Stimulated activated CD8-positive, alpha-beta memory T cell treated with anti-CD3 and anti-CD28 coated beads, Interleukin-15, amount 100 ng/mL, for 48 hours (primary cell): ENCODE measurements at places on chromosomes 7 and 10.
A peak's percentile ranks its signal among the peaks of the same experiment; 100 is the strongest.

GRCh38 chr10:6276356-6276755 is 73.6 kb downstream of the PFKFB3 start:
- no peak for DNase-seq

DNA sequence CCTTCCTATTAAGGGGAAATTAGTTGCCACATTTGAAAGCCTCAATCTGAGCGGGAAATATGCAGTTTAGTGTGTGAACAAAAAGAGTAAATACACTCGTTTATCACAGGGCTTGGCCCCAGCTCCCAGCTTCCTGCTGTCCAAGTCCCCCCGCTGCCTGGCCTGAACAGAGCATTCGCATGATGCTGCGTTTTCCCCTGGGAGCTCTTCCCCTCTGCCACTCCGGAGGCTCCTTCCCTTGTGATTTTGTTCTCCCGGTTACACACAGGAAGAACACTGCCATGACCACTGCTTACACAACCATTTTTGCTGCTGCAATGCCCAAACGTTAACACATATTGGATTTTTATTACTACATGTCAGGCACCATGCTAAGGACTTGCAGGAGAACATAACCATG is 120.7 kb upstream of the ADARB2 start:
- DNase-seq, result no peak

GRCh38 chr10:124344266-124344590 is 74.5 kb downstream of the OAT start:
- no peak for DNase-seq

DNA sequence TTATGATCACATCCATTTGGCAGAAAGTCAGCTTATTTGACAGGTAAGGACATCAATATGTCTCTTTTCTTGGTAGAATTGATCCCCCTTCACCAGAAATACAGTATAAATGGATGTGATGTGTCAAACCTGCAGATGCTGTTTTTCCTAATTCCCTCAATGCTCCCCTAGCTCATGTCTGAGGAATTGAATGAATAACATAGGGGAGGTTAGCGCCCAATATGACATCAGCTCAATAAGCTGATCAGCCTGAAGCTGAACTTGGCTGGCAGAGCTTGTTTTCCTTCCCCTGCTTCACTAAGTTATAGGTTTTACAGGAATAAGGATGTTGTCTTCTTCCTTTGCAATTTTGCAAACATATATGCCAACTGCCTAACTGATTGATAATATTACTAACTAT is 132.5 kb downstream of the REEP3 start:
- no peak for DNase-seq

DNA sequence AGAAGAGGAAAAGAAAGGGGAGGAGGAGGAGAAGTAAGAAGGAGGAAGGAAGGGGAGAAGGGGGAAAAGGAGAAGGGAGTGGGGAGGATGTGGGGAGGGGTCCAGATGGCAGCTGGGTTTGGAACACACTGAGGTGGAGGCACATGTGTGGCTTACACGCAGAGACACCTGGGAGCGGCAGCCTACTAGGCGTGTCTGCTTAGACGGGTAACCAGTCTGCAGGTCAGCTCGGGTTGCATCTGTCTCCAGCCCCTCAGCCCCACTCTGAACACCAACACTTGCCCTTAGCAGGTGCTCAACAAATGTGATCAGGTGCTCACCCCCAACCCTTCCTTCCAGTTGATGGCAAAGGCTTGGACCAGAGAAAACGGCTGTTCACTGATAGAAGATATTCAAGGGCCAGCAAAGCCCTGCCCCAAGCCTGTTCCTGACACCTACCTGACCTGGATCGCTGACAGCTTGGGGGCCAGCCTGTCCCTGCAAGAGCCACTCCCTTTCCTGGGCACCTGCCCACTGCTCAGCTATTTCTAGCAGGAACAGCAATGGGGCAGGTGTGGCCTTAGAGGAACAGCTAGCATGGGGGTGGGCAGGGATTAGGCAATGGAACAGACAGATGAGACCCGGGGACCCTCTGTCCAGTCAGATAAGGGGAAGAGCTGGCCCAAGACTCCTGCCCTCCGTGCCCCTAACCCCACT is 70.5 kb downstream of the SH3PXD2A start:
- no peak for DNase-seq

DNA sequence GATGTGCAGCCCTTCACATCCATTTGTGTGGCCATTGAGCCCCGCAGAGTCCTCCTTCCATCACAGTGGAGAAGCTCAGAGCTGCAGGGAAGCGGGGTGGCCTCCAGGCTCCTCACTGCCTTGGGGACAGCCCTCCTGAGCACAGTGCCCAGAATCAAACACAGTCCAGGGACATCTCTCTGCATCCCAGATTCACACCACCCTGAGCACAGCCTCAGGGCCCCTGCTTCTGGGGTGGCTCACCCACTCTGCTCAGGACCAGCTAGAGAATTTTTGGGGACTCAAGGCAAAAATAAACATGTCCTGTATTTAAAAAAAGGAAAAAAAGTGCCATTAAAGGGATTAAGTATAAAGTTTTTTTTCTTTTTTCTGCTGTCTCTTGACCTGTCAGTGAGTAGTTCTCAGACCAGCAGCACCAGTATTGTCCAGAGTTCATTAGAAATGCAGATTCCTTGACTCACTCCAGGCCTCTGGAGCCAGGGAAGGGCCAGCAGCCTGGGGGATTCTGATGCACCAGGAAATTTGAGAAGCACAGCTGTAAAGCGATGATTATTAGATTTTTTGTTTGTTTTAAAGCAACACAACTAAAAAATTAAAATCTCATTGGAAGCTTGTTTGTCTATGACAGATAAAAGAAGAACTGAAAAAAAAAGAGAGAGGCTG is 61.6 kb downstream of the ARHGAP22 start:
- DNase-seq, result no peak

DNA sequence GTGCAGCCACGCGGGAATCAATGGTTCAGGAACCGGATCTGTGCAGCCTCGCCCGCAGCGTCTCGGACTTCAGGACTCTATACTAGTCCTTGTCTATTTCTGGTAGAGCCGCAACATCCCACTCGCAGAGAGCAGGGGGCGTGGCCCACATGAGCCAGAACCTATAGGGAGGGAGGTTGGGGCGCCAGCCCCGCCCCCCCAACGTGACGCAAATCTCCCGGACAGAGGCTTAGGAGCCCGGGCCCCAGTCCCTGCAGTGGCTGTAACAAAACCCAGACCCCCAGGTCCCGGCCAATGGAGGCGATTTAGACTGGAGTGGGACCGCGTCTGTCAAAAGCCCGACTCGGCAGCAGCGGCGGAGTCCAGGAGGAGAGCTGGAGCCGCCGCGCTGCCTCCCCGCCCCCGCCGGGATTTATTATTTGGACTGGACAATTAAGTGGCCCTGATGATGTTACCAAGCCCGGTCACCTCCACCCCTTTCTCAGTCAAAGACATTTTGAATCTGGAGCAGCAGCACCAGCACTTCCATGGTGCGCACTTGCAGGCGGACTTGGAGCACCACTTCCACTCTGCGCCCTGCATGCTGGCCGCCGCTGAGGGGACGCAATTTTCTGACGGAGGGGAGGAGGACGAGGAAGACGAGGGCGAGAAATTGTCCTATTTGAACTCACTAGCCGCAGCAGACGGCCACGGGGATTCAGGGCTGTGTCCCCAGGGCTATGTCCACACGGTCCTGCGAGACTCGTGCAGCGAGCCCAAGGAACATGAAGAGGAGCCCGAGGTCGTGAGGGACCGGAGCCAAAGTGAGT is at the start of gene NKX2-3:
TSS of gene NKX2-3 (plus strand) at position 256 of the 809 bp plus-strand sequence. CDS start at position 446, 190 bp downstream.
- peak; percentile 54 for DNase-seq

DNA sequence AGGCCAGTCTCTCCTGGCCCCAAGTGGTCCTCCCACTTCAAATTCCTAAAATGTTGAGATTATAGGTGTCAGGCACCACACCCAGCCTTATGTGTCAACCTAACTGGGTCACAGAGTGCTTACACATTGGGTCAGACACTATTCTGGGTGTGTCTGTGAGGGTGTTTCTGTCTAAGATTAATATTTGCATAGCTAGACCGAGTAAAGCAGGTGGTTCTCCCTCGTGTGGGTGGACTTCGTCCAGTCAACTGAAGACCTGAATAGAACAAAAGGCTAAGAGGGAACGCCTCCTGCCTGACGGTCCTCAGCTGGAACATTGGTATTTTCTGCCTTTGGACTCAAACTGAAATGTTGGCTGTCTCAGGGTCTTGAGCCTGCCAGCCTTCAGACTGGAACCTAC is 11.5 kb downstream of the PPIF start:
- DNase-seq, result no peak

DNA sequence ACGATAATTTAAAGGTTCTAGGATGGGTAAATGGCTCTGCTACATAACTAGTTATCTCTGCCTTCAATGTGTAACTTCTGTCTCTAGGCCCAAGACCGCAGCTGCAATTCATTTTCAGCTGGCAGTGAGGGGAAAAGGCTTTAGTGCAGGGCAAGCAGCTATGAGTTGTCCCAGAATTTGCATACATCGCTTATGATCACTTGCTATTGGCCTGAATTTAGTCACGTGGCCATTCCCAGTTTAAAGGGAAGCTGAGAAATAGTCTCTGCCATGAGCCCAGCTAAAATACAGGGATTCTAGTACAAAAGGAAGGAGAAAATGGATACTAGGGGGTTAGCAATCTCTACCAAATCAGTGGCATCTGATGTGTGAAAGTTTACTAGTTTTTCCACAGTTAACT is 145.8 kb upstream of the IMMP2L start:
- no peak for DNase-seq

DNA sequence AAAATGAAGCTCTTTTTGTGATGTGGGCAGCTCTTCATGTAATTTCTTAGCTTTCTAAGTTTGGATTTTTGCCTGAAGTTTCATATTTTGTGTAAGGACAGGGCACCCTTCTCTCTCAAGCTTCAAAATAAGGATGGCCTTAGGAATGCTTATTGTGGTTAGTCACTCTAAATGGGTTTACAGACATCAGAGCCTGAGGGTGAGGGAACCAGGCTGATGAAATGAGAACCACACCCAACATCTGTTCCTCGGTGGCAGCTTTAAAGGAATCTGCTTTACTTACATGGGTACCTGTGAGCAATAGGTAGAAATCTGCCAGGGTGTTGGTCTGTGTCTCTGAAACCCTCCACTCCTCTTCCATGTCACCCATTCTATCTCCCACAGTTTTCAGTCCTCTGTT is 174.3 kb downstream of the EMX2 start:
- DNase-seq, result no peak

GRCh38 chr7:132367795-132368194 is 208.5 kb downstream of the PLXNA4 start:
- no peak for DNase-seq

GRCh38 chr7:99737726-99738125 is 2.7 kb upstream of the CYP3A7 start:
- DNase-seq, result no peak

- no peak for DNase-seq
Measured at GRCh38 chr7:155377838-155378579, 79.9 kb upstream of the EN2 start.

GRCh38 chr10:81472927-81473470 is 402.0 kb upstream of the NRG3 start:
- DNase-seq, result no peak

DNA sequence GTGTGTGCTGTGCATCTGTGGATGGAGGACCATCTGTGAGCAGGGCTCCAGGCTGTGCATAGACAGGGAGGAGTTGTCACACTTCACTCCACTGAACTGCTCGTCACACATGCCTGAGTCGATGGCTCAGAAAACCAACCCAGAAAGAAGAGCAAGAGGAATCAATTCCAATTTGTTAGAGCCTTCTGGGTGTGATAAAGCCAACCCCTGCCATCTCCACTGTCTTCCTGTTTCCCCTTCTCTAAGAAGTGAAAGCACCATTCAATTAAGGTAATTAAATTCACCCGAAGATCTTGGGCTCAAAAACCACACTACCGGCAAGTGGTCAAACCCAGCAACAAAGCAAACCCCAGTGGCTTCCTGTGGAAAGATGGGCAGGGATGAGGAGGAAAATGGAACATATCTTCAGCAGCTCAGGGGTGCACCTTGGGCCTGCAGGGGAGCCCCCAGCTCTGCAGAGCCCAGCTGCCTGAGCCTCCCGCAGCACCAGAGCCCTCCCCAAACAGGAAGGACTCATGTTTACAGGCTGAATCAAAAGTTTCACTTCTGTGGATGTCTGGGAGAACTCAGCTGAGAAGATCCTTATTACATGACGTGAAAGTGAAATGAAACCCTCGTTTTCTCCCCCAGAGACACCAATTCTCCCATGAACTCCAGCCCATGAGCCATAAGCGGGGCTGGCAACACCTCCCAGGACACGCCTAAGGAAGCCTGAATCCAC is 10.9 kb downstream of the C10orf71 start:
- no peak for DNase-seq

DNA sequence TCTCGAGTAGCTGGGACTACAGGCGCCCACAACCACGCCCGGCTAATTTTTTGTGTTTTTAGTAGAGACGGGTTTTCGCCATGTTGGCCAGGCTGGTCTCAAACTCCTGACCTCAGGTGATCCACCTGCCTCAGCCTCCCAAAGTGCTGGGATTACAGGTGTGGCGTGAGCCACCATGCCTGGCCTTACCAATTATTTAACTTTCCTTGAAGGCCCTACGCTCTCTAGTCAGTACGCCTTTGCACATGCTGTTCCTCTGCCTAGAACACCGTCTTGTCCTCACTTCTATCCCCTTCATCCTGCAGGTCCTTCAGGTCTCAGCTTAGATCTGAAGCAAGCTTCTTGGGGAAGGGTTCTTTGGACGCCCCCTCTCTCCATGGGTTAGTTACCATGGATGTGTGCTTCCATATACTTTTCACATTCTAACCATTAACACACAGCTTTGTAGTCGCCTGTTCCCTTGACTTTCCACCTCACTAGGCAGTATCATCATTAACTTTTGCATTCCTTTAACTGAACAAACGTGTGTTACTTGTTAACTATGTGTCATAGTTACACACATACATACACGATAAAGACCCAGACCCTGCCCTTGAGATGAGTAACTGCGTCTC is 592 bp upstream of the ATP6V1F start:
- no peak for DNase-seq

DNA sequence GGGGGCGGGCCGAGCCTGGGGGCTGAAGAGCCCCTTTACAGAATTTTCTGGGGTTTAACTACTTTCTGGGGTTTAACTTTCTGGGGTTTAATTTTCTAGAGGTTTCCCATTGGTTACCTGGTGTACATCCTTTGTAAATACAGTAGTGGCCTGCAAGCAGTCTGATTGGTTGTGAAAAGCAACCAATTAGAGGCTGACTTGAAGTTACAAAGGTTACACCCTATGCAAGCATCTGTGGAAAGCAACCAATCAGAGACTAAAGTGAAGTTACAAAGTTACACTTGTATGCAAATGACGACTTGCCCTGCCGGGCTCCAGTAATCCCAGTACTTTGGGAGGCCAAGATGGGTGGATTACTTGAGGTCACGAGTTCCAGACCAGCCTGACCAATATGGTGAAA is 27.4 kb downstream of the GTF2I start:
- no peak for DNase-seq

GRCh38 chr10:115355162-115355760 is 262.1 kb downstream of the ATRNL1 start:
- no peak for DNase-seq

- no peak for DNase-seq
Measured at GRCh38 chr10:7281429-7281828, 129.4 kb downstream of the SFMBT2 start.
